ENCODE measurements at places on chromosomes 16 and 17.

DNA sequence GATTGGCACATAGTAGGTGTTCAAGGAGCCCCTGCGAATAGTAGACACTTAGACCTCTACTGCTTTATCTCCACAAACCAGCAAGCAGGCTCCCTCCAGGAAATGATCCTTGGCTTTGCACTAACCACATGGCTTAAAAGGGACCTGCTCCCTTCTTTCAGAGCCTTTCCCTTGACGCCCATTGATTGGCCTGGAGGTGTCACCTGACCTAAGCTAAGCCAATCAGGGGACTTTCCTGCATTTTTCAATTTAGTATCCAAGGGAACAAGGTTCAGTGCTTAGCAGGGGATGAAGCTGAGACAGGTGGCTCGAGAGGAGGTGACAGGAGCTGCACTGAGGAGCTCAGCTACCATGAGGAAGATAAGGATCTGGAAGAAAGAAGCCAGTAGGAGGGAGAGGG, 52.8 kb downstream of the CLEC19A start:
- DNase-seq: peak; percentile 58

GRCh38 chr17:4345581-4346252, 20.8 kb downstream of the UBE2G1 start:
- DNase-seq: peak; percentile 20

GRCh38 chr16:11498683-11499082, 88.0 kb downstream of the LITAF start:
- peak; percentile 13 for DNase-seq

DNA sequence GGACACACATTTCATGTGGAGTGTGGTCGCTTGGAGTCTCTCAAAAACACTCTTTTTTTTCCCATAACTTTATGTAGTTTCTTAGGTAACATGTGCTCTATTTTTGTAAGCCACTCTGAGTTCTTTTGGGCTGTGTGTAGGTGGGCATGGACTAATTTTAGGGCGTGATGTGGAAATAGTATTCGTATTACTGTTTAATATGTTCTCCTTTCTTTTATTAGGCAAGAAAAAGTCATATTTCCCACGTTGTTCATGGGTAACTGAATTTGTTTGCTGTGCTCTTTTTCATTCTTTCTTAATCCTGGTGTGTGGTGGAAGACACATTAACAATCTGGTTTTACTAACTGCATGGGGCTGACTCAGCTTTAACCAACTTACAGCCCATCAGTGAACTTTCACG, 27.4 kb downstream of the NDEL1 start:
- DNase-seq: no peak

GRCh38 chr17:74340470-74341023, 14.5 kb downstream of the KIF19 start:
- peak; percentile 94 for DNase-seq

DNA sequence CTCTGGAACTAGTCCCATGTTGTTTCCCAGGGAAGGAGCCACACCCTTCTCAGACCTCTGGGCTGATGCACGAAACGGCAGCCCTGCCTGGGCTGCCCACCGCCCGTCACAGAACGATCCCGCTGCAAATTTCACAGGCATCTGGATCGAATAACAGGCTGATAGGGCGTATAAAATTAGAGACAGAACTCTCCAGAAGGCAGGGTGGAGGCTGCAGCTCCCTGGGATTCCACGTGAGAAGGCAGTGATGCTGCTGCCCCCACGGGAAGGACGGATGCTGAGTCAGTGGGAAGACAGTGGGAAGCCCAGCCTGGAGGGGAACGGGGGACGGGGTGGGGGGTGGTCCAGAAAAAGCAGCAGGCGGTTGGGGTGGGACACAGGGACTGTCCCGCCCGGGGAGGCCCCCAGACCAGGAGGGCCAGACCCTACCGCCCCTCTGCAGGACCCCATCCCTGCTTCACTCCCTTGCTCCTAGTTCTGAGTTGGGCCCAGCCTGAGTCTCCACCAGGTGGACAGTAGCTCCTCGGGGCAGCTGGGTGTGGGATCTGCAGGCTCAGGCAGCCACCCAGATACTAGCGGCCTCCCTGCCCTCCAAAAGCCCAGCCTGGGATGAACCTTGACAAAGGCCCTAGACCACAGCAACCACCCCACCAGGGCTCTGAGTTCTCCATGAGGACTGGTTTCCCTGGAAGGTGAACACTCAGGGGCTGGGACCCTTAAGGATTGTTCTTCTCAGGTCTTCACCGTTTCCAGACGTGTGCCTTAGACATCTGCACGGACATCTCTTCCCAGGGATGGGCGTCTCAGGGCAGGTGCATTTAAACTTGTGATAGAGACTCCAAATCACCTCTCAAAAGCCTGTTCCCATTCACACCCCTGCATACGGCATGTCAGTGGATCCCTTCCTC, 117.8 kb downstream of the METRNL start:
- DNase-seq: no peak

DNA sequence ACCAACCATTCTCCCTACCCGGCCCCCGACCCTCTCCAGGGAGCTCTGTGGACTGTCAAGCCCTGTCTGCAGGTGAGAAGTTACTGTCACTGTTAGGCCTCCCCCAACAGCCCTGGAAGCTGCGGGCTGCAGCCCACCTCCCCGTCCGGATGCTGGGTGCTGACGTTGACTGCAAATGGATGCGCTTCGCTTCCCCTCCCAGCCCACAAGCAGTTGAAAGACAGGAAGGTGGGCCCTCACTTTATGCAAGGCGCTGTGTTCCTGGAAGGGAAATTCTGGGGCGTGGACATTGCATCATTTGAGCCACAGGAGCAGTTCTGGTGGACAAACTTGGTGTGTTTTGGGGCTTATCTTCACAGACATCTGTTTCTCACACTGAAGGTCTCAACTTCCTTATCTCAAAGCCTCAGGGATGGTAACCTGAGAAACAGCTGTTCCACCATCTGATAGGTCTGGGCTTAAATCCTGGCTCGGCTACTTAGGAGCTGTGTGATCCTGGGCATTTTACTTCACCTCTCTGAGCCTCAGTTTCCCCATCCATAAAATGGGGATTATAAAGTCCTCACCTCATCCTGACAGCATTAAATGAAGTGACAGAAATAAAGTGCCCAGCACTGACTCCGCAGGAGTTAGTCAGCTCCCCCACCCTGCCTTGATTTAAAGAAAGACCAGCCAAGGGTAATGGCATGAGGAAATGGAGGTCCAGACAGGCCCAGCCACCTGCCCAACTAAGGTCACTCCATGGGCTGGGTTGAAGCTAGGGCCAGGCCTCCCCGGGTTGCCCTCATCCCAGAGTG, 4.6 kb upstream of the DRC7 start:
- DNase-seq: no peak

- DNase-seq: no peak
Measured at GRCh38 chr16:89364606-89365005, 125.8 kb downstream of the ANKRD11 start.

GRCh38 chr17:57927048-57927723, 28.0 kb downstream of the CUEDC1 start:
- peak; percentile 54 for DNase-seq

- DNase-seq: peak; percentile 17
Measured at GRCh38 chr17:21510686-21511362, 134.7 kb downstream of the KCNJ12 start.

All from DMS53 (cell line).